ENCODE measurements at places on chromosomes 6 and 20.

DNA sequence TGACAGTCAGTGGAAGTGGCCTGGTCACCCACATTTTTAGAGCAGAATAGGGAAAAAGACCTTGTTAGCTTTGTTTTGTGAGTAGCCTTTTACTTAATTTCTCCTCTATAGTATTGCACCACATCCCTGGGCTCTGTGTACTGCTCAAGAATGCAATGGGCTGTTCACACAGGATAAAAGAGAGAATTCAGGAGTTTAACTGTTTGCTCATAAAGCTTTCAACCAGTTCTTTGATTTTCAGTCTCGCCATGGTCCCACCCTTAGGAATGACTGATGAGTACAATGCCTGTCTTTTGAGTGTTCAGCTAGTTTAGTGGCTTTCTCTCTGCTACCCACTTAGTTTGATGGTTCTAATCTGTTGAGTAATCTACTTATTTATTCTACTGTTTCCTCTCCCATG, 129.7 kb downstream of the PLG start:
- DNase-seq: no peak

- no peak for DNase-seq
Measured at GRCh38 chr20:49501917-49502316, 19.4 kb upstream of the KCNB1 start.

GRCh38 chr20:3543901-3544507, 73.2 kb downstream of the ATRN start:
- no peak for DNase-seq

GRCh38 chr6:147974376-147974775, 368.3 kb upstream of the SASH1 start:
- DNase-seq: peak; percentile 40

GRCh38 chr6:126672649-126673048, 332.7 kb downstream of the CENPW start:
- DNase-seq: no peak

GRCh38 chr6:12112540-12113189, 100.6 kb downstream of the HIVEP1 start:
- DNase-seq: no peak

GRCh38 chr6:3385660-3386151, 71.1 kb downstream of the SLC22A23 start:
- DNase-seq: no peak

- DNase-seq: no peak
Measured at GRCh38 chr6:98641949-98642719, 192.2 kb upstream of the POU3F2 start.

- no peak for DNase-seq
Measured at GRCh38 chr6:28446818-28447511, 3.7 kb upstream of the ZSCAN23 start.

DNA sequence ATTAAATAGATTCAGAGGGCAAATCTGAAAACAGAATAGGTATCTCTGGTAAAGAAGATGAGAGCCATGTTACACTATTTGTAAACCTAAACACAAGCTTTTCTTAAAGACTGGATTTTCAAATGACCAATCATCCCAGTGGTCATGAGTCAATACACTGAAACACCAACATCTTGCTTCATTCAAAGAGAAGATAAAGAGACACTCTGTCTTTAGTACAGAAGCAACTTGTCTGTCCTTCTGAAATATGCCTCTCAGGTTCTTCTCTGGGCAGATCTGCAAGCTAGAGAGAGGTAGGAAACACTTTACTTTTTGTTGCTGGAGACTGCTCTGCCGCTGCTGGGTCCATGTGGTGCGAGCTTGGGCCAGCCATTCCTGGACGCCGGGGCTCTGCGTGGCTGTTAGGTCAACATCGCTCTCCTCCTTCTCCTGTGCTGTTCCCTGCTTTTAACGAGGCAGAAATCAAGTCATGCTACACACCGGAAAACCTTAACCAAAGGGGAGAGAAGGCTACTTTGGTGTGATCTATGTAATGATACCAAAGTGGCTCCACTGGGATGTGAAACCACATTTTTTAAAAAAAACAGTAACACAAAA, 368.2 kb downstream of the SYNE1 start:
- DNase-seq: no peak

DNA sequence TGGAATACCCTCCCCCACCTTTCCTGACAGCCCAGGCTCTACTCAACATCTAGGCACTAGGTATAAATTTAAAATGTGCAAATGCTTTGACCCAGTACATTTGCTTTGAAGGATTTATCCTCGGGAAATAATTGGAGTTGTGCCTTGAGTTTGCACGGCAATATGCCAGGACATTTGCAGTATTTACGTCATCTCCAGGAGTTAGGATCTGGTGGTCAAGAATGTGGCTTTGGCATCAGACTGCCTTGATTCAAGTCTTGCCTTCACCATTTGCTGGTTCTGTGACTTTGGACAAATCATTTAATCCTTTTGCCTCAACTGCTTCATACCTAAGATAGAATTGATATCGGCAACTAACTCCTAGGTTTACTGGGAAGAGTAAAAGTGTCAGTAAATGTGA, 169.6 kb downstream of the PLCB1 start:
- DNase-seq: no peak
